Karpas-422 (cell line): ENCODE measurements at places on chromosomes 12 and 14. TPM values are rescaled to one million over a fixed set of nuclear protein-coding genes. Genes with fewer than 3 reads are reported as not detected.

The SLC5A8 gene
- total RNA-seq, result not detected in 2 replicates

The INHBE gene
- 14.3 and 17.9 TPM in 2 replicates for total RNA-seq

The GPD1 gene
- total RNA-seq, result 1.0 and 1.1 TPM in 2 replicates

The SYNDIG1L gene
- total RNA-seq, result not detected in 2 replicates

The DAO gene
- total RNA-seq, result not detected in 2 replicates

The KRT77 gene
- total RNA-seq, result not detected in 2 replicates

The DDX24 gene
- 217 and 248 TPM in 2 replicates for total RNA-seq
